Heart left ventricle (tissue), 16 donors: ENCODE measurements at places on chromosomes 11 and 22. TPM values are rescaled to one million over a fixed set of nuclear protein-coding genes. Genes with fewer than 3 reads are reported as not detected.
A peak's percentile ranks its signal among the peaks of the same experiment; 100 is the strongest.

- peak; percentile 77 for DNase-seq
Measured at GRCh38 chr22:41481131-41481830, 12.4 kb downstream of the ACO2 start.

- DNase-seq: no peak
Measured at GRCh38 chr11:119000906-119001305, 3.0 kb downstream of the CENATAC start.

Gene TRIM49
- total RNA-seq: not detected

Gene C11orf16
- total RNA-seq: not detected
